Right lung (tissue), 10 donors: ENCODE measurements at places on chromosomes 2 and 18.

GRCh38 chr18:64100116-64100922, 48.6 kb downstream of the LINC00305 start:
- no peak for DNase-seq

GRCh38 chr2:27139310-27139709, at the start of gene PRR30:
TSS of gene PRR30 (minus strand) at chr2:27139410. CDS start at chr2:27138329, 1,081 bp downstream.
- no peak for DNase-seq

- DNase-seq = no peak
Measured at GRCh38 chr2:65786765-65787164, 354.4 kb upstream of the SPRED2 start.

- DNase-seq = peak; percentile 14
Measured at GRCh38 chr2:39851651-39852110, 72.6 kb upstream of the THUMPD2 start.

DNA sequence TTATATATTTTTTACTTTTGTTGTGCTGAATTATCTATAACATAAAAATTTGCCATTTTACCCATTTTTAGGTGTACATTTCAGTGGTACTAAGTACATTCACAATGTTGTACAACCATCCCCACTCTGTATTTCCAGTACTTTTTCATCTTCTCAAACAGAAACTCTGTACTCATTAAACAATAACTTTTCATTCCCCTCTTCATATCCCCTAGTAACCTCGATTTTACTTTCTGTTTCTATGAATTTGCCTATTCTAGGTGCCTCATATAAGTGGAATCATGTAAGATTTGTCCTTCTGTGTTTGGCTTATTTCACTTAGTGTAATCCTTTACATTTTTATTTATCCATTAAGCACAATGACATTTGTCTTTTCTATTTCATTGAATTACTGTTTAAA, 51.3 kb downstream of the GTF2A1L start:
- DNase-seq = no peak

- no peak for DNase-seq
Measured at GRCh38 chr18:27540111-27540510, 355.0 kb upstream of the CHST9 start.

GRCh38 chr2:25184254-25184653, 15.9 kb upstream of the POMC start:
- no peak for DNase-seq

DNA sequence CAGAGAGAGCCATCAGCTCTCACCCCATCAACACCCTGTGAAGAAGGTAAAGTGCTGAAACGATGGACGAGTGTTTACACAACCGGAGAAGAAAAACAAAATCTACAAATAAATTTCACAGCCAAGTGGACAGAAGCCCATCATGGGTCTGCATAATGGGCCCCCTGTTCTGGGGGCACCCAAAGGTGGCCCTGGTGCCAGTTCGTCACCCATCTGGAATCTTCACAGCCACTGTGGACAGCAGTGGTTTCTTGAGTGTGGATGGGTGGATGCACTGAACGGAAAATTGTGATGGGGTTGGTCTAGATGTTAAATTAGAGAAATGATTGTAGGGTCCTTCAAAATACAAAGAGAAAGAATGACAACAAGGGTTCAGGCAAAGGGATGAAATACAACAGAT, 38.8 kb downstream of the ANKMY1 start:
- no peak for DNase-seq

DNA sequence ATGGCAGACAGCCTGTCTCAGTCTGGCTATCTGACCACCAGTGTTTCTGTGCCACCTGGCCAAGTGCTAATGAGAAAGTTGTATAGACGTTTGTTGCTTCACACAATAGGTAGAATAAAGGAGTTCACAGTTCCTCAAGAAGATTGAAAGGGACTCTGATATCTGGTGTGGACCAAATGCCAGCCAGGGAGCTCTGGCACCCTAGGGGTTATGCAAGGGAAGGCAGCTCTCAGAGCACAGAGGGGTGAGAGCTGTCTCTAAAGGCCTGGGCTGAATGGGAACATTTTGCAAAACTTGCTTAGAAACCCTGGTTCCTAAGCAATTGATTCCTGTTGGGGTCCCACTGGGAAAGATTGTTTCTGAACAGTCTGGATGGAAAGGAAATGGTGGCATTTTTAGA, 553.8 kb downstream of the EPHA4 start:
- no peak for DNase-seq

- no peak for DNase-seq
Measured at GRCh38 chr2:25035537-25036220, 6.2 kb upstream of the EFR3B start.

- DNase-seq = no peak
Measured at GRCh38 chr18:678482-679182, 21.2 kb downstream of the TYMS start.

GRCh38 chr2:26670171-26670570, 22.4 kb upstream of the KCNK3 start:
- no peak for DNase-seq

DNA sequence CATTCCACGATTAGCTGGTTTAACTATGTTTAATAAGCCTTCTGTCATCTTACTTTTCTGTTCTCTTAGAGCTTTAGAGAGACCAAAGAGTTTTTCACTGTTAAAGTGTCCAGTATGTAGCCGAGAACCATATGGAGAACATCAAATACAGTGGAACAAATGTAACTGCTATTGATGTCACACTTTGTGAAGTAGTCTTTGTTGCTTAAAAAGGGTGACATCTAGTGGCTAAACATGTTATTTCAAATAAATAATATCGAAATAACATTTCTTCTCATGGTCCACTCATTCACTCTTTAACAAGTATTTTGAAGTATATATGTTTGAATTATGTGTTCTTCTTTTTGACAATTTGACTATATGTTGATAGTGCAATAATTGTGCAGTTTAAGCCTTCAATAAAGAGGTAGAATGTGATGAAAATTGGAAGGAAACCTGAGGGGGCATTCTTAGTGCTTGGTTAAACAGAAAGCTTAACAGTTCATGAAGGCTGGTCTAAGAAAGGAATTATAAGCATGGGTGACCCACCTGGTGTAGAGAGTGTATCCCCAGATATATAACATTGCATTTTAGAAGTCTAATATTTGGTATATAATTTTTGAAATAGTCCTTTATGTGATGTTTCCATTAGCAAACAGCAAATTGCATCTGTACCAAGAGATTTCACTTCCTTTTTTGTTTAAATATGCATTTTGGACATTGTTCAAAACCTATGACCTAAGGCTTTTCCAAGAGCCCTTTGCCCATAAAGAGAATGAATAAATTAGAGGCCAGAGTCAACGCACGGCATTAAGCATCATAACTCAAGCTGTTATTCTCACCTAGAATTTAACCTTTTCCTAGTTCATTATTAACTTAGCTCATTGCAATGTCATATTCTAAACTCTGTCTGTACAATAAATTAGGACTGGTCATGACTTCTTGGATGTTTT, 112.1 kb downstream of the KYNU start:
- peak; percentile 65 for DNase-seq

GRCh38 chr2:71852141-71852711, 295.4 kb downstream of the CYP26B1 start:
- DNase-seq = peak; percentile 81

GRCh38 chr18:2009942-2010697, 561.2 kb downstream of the METTL4 start:
- no peak for DNase-seq

- DNase-seq = no peak
Measured at GRCh38 chr18:62863579-62864001, 148.2 kb downstream of the PHLPP1 start.

DNA sequence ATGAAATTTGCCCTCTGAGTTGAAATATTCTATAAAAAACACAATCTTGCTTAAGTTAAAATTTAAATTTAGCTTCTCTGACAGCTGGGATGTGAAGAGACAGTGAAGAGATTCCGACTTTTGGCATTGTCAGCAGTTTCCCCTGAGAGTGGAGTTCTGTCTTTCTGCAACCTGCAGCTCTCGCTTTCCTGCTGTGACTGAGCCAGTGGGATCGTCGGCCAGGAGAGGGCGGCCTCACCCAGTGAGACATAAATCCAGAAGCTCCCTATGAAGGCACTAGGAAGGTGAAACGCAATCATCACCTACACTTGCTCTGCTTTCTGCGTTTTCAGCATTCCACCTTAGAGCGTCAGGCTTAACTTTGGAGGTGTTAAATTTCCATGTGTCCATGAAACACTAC, 75.4 kb upstream of the HNMT start:
- DNase-seq = no peak

GRCh38 chr2:22957446-22957845, 427.5 kb upstream of the KLHL29 start:
- no peak for DNase-seq

- peak; percentile 60 for DNase-seq
Measured at GRCh38 chr18:56097621-56098020, 509.6 kb upstream of the TCF4 start.

- DNase-seq = peak; percentile 64
Measured at GRCh38 chr2:65382776-65383357, 49.5 kb downstream of the SPRED2 start.

- DNase-seq = no peak
Measured at GRCh38 chr2:216188956-216189355, 79.8 kb downstream of the XRCC5 start.

GRCh38 chr2:135694711-135695110, 46.9 kb upstream of the UBXN4 start:
- peak; percentile 13 for DNase-seq

- DNase-seq = no peak
Measured at GRCh38 chr2:12270876-12271588, 445.7 kb upstream of the TRIB2 start.

GRCh38 chr18:23573626-23574431, 12.5 kb downstream of the NPC1 start:
- no peak for DNase-seq

DNA sequence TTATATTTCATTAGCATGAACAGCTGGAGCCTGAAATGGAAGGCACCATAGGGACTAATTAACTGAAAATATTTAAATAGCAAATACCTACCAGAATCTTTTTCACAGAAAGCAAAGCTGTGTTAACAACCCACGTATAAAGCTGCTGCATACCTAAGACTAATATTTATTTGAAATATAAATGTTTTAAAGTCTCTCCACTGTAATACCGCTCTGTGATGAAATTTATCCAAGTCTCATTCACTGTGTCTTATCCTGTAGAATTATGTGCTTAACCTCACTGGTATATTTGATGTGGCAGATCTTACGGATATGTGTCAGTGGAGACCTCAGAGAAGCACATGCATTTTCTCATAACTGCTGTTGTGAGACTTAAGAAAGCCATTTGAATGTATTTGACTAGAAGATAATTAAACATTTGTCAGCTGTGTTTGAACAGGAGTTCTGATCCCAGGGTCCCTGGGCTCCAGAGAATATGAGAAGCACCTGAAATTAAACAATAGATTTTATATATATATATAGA, 373.3 kb downstream of the ZNF804A start:
- no peak for DNase-seq

GRCh38 chr2:23563673-23564614, 179.0 kb downstream of the KLHL29 start:
- no peak for DNase-seq

DNA sequence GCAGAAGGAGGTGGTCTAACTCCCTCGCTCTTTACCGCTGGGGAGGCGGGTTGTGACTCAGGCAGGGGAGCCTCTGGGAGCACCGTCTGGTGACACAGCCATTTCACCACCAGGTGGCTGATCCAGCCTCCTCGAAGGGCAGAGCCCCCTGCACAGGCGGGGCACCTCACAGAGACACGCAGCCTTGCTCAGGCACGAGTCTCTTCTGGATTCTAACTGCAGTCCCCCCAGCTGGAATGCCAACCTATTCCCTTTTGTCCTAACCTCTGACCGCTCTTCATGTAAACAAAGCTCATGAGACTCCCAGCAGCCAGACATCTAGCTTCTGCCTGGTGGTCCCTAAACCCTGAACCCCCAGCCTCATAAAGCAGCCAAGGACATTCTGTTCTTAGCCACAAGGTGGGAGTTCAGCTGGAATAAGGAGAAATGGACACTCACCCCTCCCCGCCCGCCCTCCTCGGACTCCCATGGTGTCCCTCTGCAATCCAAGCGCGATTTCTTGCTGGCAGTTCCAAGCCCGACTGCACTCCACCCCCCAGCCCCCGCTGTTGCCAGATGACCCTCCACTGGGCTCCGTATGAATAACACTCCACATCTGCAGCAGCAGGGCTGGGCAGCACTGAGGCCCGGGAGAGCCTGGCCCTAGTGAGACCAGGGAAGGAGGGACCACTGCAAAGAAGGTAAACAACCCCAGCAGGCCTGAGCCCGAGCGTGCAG, 84.3 kb downstream of the TNS1 start:
- no peak for DNase-seq

GRCh38 chr2:217270485-217271121, 410.7 kb upstream of the TNP1 start:
- DNase-seq = no peak

DNA sequence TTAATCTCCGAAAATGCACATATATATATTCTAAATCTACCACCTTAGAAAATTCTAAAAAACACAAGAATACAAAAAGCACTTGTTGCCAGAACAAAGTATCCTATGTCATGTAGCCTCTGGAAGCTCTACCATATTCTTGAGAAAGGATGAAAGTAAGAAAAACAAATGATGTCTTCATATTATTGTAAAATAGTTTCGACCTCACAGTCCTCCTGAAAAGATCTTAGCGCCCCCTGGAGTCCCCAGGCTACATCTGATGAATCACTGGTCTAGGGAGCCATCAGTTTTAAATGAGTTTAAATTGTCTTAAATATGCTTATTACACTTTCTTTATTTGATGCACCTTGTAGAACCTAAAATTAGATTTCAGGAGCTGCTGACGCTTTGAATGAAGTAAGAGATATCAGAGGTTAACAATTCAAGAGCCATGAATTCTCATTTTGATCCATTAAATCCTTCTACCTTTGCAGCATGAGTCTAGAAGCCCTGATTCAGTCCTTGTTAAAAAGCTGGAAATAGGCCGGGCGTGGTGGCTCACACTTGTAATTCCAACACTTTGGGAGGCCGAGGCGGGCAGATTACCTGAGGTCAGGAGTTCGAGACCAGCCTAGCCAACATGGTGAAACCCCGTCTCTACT, 138.8 kb downstream of the MCFD2 start:
- DNase-seq = no peak

- DNase-seq = no peak
Measured at GRCh38 chr2:9391961-9392720, 31.2 kb downstream of the ITGB1BP1 start.

DNA sequence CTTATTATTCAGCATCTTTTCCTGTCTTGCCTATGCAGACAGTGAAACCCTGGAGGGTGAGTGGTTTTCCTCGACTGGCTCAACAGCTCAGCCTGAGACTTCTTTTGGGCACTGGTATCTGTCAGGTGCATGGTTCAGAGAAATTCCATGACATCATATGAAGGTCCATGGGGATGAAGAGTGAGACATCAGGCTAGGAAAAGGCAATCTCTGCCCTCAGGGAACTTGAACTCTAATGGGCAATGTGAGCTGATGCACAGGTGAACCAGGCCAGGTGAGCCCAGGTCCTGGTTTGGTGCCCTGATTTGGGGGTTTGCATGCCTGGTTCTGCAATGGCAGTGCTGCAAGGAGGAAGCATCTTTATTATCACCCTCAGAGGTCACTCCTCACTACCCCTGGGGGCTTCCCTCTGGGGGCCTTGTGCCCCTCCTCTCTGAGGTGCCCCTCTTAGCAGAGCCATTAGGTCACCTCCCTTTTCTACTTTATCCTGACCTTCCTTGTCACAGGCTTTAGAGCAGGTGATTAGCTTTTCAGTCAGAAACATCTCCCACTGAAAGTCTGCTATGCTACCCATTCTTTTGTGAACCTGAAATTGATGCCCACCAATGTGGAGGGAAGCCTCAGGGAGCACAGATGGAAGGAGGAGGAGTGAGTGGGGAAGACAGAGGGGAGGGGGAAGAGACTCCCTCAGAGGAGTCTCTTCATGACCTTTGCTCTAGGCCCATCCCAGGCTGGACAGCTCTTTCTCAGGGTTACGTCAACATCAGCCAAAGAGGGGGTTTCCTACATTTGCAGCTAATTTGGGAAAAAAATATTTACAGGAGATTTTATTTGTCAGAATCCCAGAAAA, 47.3 kb downstream of the MERTK start:
- DNase-seq = no peak
